ENCODE measurements at places on chromosomes 7 and 10.

- DNase-seq = no peak
These were observed 233.0 kb upstream of the MKLN1 start for GRCh38 chr7:131094685-131095084.

DNA sequence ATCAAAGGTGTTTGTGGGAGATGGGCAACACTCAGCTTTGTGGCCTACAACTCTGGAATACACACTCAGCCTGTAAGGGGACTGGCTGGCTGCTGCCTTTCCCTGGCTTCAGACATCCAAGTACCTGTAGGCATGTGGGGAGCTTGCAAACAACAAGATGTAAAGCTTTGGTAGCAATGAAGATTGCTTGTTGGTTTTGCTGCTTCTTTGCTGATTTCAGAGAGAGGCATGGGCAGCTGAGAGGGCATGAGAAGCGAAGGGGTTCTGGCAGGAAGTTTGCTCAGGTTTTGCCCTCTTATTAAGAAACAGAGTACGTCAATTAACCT lies 434.8 kb downstream of the LRMDA start:
- DNase-seq = no peak

DNA sequence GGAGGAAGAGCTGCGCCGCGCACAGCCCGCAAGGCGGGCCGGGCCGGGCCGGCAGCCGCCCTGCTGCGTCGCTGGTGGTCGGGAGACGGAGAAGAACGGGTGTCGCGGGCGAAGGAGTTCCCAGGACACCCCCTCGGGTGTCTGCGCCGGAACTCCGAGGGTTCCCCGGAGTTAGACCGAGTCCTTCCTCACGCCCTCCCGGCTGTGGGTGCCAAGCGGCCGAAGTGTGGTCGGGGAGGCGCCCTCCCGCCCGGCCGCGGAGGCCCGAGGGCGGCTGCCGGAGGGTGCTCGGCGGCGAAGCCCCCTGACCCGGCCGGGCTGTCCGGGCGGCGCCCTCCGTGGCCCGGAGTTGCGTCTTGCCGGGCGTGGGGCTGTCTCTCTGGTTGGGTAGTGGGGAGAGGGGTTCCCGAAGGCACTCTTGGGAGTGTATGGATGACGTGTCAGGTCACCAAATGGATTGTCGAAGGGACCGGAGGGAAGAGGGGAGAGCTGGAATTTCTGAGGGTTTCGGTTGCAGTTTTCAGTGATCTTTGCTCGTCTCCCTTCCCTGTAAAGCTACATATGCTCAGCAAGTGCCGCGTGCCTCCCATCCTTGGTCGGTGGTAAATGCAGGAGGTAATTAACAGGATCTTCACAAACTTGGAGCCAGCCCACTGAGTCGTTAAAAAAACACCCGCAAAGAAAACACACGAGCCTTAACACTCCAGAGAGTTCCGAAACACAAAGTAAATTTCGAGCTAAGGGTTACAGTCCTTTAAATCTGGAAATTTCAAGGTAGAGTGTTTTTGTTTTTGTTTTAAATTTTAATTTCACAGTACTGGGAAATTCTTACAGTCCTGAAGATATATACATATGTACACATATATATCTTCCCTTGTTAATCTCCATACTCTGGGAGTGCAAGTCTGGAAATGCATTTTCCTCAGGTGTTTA lies 871 bp downstream of the ST7 start:
- peak; percentile 17 for DNase-seq

DNA sequence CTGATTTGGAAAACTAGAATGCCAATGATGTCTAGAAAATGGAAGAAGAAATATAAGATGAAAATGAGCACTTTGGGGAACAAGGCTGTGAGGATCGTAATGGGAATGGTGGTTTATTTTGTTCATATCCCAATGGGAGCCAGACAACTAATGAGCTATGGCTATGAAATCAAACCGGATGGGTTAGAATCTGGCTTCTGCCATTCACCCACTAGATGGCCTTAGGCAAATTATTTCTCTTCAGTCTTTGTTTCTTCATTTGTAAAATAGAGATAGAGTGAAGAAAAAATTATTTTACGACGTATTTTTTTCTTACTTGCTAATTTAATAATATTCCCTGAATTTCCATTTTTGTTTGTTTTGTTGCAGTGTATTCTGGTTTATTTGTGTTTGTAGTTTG lies 572.1 kb upstream of the IGFBP3 start:
- DNase-seq = no peak

DNA sequence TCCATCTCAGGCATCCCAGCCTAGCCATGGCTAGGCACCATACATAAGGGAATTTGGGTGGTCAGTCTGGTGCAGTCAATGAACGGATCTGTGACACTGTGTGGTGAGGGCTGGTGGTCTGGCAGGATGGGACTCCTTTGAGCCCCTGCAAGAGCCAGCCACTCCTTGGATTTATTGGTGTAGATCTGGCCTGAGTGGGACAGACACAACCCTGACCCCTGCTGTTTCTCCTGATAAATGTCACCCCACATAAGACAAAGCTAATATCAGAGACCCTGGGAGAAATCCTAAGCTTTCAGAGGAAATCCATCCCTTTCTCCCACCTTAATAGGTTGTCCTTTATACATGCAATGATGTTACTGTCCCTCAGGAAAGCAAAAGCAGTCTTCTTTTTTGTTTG lies 2.3 kb downstream of the FBXO24 start:
- DNase-seq = peak; percentile 24

DNA sequence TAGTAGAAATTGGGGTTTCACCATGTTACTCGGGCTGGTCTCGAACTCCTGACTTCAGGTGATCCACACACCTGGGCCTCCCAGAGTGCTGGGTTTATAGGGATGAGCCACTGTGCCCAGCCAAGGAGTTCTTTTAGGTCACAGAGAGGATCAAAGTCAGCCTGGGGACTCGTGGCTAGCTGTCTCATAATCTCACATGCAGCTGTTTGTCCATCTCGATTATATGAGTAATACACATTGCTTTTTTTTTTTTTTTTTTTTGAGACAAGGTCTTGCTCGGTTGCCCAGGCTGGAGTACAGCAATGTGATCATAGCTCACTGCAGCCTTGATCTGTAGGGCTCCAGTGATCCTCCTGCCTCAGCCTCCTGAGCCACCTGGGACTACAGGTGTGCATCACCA lies 2.2 kb downstream of the IFT22 start:
- no peak for DNase-seq

DNA sequence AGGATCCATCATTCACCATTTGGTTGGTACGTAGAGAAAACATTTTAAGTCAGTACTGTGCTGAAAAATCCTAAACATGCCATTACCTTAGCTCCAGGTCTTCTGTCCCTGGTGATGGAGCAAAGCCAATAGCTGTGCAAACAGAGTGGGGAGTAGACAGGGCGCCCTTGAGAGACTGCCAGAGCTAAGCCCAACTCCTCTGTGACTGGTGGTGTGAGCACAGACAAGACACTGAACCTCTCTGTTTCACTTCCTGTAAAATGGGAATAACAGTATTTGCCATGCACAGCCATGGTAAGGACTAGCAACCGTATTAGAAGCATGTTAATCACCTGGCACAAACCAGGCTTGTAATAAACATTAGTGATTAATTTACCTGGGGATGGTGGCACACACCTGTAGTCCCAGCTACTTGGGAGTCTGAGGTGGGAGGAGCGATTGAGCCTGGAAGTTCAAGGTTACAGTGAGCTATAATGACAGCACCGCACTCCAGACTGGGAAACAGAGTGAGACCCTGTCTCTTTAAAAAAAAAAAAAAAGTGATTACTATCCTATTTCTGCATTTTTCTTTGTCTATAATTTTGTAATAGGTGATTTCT lies 28.7 kb downstream of the LYZL1 start:
- no peak for DNase-seq

- no peak for DNase-seq
These were observed 489.4 kb downstream of the SEMA3D start for GRCh38 chr7:84697506-84697905.

- DNase-seq = no peak
These were observed 38.8 kb downstream of the PTN start for GRCh38 chr7:137304624-137305235.

GRCh38 chr7:39465055-39465929 lies 100.9 kb upstream of the YAE1 start:
- peak; percentile 5 for DNase-seq

DNA sequence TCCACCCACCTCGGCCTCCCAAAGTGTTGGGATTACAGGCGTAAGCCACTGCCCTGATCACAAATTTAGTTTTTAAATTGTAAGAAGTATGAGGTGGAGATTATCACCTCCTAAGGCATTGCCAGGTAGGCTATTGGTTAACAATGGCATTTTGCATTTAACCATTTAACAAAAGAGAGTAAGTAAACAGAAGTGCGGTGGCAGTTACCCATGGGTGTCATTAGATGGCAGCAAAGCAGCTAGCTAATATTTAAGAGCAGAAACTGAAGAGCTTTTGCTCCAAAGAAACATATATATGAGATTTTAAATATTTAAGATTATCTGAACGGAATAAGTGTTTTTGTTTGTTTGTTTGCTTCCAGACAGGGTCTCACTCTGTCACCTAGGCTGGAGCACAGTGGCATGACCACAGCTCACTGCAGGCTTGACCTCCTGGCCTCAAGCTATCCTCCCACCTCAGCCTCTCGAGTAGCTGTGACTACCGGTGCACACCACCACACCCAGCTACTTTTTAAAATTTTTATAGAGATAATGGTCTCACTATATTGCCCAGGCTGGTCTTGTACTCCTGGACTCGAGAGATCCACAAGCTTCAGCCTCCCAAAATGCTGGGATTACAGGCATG lies 325.5 kb upstream of the C7orf33 start:
- DNase-seq = no peak

DNA sequence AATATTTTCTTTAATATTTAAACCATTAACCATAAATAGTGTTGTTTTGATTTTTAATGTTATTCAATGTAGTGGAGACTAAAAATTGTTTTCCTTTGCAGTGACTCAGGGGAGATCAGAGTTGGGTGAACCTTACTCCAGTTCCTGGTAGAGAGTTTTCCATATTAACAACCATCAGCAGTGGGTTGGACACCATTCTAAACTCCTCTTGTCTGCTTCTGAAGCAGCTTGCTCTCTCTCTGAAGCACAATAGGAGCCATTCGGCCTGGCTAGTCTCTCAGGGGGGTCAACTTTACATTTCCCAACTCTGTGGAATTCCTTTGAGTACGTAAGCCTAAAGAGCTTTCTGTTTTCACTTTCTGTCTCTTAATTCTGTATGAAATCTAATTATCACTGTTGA lies 9.4 kb upstream of the NRG3 start:
- no peak for DNase-seq

- no peak for DNase-seq
These were observed 12.0 kb downstream of the SCD start for GRCh38 chr10:100359030-100359432.

- DNase-seq = no peak
These were observed 47.8 kb upstream of the PPP2R2D start for GRCh38 chr10:131852823-131853609.

DNA sequence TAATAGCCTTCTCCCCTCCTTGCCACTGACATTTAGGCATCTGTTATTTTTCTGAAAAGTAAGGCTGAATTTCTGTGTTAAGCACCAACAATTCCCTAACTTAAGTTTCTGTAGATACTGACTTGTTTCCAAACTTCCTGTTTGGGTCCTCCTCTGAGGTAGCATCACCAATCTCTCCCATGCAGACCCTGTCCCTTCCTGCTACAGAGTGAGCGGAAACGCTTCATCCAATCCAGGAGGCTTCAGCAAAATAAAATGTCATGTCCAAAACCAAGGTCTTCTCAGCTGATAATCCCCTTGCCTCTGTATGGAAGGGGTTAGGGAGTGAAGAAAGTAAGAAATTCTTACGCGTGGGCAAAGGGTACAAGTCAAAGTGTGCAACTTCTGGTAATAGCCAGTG lies 29.9 kb downstream of the XPNPEP1 start:
- no peak for DNase-seq

DNA sequence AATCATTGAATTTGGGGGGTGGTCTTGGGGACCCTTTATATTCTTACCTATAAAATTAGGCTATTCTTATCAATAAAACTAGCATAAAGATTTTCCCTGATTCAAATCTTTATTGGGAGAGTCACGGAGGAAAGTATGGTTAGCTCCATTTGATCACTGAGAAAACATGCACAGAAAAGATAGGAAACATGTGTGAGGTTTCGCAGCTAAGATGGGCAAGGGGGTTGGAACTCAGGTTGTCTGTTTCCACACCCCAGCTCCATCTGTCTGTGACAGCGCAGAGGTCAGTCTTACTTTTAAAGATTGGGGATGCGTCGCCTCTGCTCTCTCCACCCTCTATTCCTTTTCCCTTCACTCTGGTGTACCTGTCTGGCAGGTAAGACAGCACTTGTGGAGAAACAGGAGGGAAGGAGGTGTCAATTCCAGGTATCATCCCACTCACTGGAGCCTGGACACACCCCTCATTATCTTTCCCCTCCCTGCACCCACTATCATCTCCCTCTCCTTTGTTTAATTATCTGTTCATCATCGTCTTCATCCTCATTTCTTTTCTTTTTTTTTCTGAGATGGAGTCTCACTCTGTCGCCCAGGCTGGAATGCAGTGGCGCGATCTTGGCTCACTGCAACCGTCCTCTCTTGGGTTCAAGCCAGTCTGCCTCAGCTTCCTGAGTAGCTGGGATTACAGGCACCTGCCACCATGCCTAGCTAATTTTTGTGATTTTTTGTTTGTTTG lies 2.4 kb upstream of the DENND10 start:
- no peak for DNase-seq

GRCh38 chr7:47807756-47808155 lies 140.5 kb downstream of the PKD1L1 start:
- DNase-seq = no peak

GRCh38 chr7:133691727-133692610 lies 435.2 kb upstream of the LRGUK start:
- no peak for DNase-seq

GRCh38 chr10:6487920-6488319 lies 92.2 kb downstream of the PRKCQ start:
- no peak for DNase-seq

GRCh38 chr7:38330861-38331621 lies 57.6 kb upstream of the TARP start:
- DNase-seq = peak; percentile 39

GRCh38 chr10:77618117-77618516 lies 19.5 kb downstream of the KCNMA1 start:
- DNase-seq = no peak

DNA sequence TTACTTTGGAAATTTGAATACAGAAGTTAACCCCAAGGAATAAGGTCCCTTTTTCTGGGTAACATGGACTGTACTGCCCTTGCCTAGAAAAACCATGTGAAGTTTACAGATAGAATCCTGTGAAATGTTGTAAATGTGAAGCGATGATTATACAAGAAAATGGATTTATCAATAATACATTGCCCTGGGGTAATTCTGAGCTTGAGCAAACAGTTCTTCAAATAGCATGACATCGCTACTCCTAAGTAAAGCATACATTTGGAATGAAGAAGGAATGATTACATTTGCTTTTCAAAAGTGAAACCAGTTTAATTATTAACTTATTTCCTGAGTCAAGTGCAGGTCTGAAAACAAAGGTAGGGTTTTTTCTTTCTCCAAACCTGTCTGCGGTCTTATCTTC lies 43.3 kb upstream of the FZD8 start:
- DNase-seq = no peak

- no peak for DNase-seq
These were observed 78.0 kb upstream of the C1GALT1 start for GRCh38 chr7:7104314-7104698.

GRCh38 chr7:95730493-95731280 lies 41.7 kb upstream of the DYNC1I1 start:
- DNase-seq = no peak
